SIG-M5 (cell line): ENCODE measurements at places on chromosomes 5 and 9.

GRCh38 chr9:108049671-108050494, 560.3 kb upstream of the KLF4 start:
- DNase-seq: no peak

- DNase-seq: peak; percentile 43
Observed at GRCh38 chr5:77483682-77484081, 8.4 kb downstream of the WDR41 start.

DNA sequence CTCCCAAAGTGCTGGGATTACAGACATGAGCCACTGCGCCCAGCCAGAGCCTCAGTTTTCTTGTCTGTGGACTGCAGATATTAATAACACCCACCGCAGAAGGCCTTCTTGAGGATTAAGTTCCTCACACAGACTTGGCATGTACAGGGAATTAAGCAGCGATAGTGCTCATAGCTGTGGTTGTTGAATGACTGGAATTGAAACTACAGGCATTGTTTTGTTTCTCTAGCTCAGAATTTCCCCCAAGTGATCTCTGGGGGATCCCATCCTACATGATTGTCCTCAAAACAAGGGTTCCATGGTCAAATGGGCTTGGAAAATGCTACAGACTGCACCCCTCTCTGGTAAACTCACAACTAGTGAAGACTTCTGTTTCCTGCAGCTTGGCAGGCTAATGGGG, 44.2 kb upstream of the TDRD7 start:
- DNase-seq: peak; percentile 10

- DNase-seq: no peak
Observed at GRCh38 chr5:118698774-118699173, 289.6 kb downstream of the DTWD2 start.

- DNase-seq: no peak
Observed at GRCh38 chr5:73728493-73729273, 102.7 kb downstream of the ARHGEF28 start.

DNA sequence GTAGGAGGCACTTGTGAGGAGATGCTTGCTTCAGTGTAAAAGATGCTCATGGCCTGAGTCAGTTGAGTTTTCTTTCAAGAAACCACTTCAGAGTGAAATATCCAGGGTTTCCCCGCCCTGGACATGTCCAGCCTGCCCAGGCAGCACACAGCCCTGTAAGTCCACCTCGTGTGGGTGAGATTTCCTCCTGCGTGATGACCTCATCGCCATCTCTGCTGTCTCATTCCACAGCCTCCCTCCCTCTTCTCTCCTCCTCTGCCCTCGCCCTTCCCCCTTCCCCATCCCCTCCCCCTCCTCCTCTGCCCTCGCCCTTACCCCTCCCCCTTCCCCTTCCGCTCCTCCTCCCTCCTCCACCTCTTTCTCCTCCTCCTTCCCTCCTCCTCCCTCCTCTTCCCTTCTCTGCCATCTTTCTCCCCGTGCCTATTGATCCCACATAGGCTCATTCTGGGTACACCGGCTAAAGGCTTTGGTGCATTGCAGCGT, 34.0 kb upstream of the NCS1 start:
- DNase-seq: no peak

DNA sequence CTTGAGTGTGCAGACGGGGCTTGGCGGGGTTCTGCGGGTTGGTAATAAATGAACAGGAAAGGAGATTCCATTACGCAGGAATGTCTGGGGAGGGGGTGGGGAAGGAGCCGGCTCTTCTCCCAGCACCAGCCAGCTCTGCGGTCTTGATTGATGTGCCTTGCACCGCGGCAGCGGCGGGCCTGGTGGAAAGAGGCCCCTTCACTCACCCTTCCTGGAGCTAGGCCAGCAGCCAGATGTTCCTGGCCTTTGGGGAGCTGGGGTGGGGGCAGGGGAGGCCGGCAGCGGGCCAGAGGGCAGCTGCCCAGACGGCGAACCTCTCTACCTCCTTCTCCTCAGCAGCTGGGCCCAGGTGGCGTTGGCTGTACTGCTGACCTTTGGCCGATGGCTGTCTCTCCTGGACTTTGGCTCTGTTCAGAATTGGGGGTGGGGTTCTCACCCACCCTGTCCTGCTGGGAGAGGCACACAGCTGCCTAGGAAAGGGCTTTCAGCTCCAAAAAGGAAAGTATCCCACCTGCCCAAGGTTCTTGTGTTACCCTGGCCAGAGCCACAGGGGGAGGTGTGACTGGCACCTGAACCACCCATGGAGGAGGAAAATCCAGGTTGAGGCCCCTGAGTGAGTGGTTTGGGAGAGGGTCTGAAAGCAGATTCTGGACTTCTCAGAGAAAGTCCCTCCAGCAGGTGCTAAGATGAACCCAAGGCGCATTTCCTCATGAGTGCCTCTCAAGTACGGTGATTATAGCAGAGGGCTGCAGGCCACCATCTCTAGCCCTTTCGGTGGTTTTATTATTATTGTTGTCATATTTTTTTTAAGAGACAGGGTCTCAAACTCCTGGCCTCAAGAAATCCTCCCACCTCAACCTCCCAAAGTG, 58.0 kb upstream of the SYNPO start:
- no peak for DNase-seq

DNA sequence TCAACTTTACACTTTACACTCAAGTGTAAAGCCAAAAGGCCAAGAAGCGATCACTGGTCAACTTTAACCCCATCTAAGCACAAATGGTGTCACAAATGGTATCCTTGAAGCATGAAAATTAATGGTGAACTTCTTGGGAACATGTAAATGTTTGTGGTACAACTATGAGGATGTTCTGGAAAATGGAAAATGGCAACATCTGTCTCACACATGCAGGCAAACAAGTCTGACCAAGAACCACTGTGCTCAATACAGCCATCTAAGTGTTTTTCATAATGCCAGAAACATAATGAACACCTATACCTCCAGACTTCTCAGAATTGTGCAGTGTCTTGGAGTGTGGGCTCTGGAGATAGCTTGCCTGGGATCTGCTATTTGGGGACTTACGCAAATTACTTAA, 171.0 kb downstream of the GLIS3 start:
- no peak for DNase-seq

DNA sequence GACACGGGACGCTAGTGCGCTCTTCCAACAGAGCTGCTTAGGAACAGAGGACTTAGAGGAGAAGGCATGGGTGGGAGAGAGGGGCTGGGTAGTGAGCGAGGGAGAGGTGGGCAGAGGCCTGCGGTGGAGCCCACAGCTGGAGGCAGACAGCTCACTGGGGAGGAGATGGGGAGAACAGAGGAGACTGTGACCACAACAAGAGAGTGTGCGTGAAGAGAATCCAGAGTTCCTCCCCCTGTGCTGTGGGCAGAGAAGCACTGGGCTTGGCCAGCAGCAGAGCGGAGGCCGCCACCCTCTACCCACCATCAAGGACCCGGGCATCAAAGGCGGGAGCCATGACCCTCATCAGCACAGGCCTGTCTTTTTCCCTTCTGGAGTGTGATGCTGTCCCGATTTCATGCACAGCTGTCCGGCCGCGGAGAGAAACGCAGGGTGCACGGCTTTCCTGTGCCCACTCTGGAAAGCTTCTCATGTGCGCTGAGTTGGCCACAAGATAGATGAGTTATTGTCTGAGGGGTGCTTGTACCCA, 228.3 kb upstream of the IRX4 start:
- no peak for DNase-seq

DNA sequence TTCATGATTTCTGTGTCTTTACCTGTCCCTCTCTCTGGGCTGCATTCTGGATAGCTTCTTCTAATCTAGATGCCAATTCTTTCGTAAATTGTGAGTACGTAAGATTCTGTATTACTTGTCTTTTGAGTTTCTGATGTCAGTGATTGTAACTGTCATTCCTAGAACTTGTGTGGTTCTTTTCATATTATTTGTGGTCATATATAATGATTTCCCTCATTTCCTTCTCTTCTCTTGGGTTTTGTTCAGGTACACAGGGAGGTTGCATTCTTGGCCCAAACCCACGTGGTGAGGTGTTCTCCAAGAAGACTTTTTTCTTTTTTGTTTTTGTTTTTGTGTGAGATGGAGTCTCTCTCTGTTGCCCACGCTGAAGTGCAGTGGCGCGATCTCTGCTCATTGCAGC, 13.8 kb downstream of the UGCG start:
- no peak for DNase-seq

GRCh38 chr9:14314929-14315874, 1.3 kb upstream of the NFIB start:
- DNase-seq: no peak

- DNase-seq: no peak
Observed at GRCh38 chr5:9622971-9623421, 7.2 kb downstream of the TAS2R1 start.

DNA sequence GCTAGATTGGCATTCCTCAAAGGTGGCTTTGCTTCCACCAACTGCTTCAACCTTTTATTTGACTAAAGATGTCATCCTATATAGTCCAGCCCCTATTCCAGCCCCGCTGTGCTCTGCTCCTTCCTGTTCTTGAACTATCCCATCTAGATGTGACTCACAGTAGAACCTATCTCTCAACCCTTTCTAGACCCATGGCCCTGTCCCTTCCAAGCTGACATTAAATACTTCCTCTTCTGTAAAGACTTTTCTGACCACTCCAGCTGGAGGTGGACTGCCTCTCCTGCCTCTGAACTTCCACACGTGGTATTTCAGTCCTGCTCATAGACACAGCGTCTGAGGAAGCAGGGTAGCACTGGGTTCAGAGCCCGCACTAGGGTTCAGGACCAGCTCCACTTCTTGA, 32.4 kb downstream of the OSTF1 start:
- DNase-seq: no peak

- no peak for DNase-seq
Observed at GRCh38 chr5:173315495-173316338, 12.5 kb downstream of the STC2 start.

DNA sequence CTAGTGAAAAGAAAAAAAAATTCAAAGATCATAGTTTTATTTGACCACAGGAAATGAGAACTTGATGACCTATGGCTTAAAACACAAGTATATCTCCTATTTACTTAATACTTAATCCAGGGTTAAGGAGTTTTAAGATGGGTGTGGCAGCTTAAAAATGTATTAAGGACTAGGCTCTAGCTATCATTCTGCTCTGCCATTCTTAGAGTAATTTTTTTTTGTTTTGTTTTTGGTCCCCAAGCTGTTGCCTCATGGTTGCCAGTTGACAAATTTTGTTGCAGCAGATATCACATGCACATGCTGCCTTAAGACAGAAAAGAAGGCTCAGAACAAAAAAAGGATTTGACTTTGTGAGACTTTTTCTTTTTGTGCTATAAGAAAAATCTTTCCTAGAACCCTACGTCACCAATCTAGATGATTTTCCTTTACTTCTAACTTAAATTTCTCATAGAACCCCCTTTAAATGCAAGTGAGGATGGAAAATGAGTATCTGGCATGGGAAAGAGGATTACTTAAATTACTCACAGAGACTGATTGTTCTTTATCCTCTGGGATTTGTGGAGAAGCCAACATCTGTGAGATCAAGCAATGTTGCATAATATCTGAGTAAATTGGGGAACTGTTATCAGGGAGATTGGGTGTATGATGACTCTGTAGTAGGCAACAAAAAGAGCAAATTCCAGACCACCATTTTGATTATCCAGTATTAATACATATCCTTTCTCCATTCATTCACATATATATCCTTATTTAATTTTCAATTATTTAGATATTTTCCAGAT, 364.7 kb upstream of the CD180 start:
- no peak for DNase-seq

GRCh38 chr9:114616684-114617520, 5.8 kb downstream of the TMEM268 start:
- DNase-seq: no peak

GRCh38 chr5:174310706-174311105, 265.2 kb downstream of the NSG2 start:
- DNase-seq: no peak

GRCh38 chr9:94002316-94003140, 47.4 kb upstream of the BARX1 start:
- peak; percentile 32 for DNase-seq

- no peak for DNase-seq
Observed at GRCh38 chr5:122014236-122014935, 52.6 kb downstream of the SRFBP1 start.

- no peak for DNase-seq
Observed at GRCh38 chr5:119330367-119331183, 25.2 kb upstream of the TNFAIP8 start.
